ENCODE measurements at places on chromosomes 13 and 19.
A peak's percentile ranks its signal among the peaks of the same experiment; 100 is the strongest.

- no peak for DNase-seq
Measured at GRCh38 chr19:29401712-29402421, 123.9 kb upstream of the VSTM2B start.

GRCh38 chr13:110294146-110294545 lies 12.8 kb downstream of the COL4A1 start:
- no peak for DNase-seq

GRCh38 chr13:45073809-45074208 lies 46.5 kb upstream of the GTF2F2 start:
- DNase-seq = no peak

DNA sequence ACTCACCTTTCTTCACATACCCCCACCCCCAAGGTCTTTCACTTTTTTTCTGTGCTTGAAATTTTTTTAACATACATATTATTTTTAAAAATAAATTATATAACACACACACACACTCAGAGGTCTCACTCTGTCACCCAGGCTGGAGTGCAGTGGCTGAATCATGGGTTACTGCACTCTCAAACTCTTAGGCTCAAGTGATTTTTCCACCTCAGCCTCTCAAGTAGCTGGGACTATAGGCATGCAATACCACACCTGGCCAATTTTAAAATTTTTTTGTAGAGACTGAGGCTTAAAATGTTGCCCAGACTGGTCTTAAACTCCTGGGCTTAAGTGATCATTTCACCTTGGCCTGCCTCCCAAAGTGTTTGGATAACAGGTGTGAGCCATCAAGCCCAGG lies 32.9 kb upstream of the ZNF429 start:
- DNase-seq = no peak

DNA sequence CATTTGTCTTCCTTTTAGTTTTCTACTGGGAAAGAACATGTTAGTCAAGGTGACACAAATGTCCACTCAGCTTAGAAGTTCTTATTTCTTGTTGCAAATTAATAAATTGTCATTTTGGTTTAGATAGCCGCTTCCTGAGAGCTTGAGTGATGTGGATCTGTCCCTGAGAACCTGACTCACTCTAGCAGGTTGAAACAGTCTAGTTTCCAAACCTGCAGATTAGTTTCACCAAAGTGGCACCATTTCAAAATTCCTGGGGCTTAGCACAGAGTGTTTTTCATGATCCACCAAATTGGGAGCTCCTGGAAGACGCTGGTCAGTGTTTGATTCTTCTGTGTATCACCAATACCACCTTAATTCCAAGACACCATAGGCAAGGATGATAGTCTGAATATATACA lies 119.4 kb upstream of the TSC22D1 start:
- no peak for DNase-seq

GRCh38 chr19:13095934-13096927 lies 6.4 kb downstream of the LYL1 start:
- DNase-seq = no peak

GRCh38 chr13:111845621-111846351 lies 221.2 kb upstream of the SOX1 start:
- DNase-seq = peak; percentile 18

DNA sequence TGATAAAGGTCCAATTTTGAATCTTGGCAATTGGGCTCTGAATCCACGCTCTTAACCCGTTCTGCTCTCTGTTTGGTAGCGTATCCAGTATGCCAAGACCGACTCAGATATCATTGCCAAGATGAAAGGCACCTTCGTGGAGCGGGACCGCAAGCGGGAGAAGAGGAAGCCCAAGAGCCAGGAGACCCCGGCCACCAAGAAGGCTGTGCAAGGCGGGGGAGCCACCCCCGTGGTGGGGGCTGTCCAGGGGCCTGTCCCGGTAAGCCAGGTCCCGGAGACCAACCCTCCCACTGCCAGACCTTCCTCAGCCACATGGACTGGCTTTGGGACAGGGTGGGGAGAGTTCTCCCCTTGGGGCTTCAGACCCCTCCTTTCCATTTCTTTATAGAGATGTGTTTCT lies 8.3 kb downstream of the SNRPA start:
- DNase-seq = no peak

GRCh38 chr13:59494151-59494550 lies 669.6 kb downstream of the DIAPH3 start:
- no peak for DNase-seq

DNA sequence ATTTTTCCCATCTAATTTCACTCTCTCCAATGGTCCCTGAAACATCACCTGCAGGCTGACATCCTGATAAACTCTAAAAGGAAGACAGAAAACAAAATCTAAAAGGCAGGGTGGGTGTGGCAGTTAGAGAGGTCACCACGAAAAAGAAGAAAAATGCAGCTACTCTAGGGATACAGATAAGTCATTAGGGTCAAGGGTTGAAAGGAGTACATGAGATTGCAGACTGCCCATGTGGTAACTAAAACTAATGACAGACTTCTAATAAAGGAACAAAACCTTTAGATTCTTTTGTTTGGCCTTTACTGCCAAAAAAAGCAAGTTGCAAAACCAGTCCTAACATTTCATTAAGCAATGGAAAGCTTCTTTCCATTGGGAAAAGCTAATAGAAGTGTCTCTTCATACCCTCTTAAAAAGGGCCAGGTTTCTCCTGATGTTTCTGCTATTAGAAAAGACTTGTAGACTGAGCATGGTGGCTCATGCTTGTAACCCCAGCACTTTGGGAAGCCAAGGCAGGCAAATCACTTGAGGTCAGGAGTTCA lies 31.0 kb downstream of the THSD1 start:
- no peak for DNase-seq

DNA sequence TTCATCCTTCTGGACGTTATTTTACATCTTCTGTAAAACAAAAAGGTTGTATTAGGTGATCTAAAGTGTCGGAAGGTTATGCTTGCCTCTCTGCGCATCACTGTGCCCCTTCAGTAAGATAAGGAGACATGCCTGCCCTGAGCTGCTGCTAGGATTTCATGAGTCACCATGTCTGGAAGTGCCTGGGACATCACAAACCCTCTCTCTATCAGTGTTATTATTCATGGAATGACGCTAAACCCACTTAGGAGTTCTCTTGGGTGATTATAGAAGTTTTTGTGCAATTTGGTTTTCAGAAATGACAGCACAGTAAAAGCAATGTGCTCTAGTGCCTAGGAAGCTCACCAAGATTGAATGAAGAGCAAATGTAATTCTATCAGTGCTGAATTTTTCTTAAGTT lies 617.7 kb downstream of the DCT start:
- DNase-seq = no peak

DNA sequence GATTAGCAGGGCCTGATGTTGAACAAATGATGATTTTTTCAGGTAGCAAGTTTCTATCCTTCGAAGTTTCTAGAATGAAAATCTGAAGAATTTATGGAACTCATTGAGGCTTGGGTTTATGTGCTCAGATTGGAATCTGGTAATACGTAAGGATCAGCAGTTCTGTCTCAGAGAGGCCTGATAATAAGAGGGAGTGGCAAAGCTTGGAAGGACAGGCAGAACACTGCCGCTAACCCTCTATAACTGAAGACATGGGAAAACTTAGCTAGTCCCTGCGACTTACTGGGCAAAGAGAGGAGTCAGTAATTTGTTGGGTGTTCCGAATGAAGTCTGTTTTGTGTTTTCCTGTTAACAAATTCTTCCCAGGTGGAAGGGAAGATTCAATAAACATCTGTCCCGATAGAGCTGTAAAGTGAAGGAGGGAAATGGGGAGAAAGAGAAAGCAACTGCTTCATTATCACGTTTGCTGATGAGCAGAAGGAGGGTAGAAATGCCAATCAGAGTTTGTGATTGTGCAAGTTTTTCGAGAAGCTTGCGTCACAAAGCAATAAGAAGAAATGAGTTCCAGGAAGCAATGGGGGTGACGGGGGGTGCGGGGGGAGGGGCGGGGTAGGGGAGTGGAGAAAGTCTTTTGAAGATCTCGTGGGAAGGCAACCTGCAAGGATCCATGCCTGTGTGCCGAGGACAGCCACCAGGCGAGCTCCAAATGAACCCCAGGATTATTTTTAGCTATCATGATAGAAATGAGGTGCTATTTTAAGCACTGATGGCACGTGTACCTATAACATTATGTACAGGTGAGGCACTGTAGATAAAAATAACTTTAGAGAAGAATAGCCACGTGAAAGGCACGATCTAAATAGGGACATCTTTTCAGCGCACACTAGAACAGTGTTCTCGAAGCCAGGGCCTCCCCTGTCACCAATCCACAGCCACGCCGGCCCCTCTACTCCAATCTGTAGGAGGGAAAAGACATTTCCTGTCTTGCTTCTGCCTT lies 224.1 kb downstream of the FGF9 start:
- no peak for DNase-seq

GRCh38 chr13:63389756-63390155 lies 1974.1 kb upstream of the PCDH20 start:
- no peak for DNase-seq

GRCh38 chr19:18401580-18402112 lies 4.2 kb upstream of the LRRC25 start:
- no peak for DNase-seq

DNA sequence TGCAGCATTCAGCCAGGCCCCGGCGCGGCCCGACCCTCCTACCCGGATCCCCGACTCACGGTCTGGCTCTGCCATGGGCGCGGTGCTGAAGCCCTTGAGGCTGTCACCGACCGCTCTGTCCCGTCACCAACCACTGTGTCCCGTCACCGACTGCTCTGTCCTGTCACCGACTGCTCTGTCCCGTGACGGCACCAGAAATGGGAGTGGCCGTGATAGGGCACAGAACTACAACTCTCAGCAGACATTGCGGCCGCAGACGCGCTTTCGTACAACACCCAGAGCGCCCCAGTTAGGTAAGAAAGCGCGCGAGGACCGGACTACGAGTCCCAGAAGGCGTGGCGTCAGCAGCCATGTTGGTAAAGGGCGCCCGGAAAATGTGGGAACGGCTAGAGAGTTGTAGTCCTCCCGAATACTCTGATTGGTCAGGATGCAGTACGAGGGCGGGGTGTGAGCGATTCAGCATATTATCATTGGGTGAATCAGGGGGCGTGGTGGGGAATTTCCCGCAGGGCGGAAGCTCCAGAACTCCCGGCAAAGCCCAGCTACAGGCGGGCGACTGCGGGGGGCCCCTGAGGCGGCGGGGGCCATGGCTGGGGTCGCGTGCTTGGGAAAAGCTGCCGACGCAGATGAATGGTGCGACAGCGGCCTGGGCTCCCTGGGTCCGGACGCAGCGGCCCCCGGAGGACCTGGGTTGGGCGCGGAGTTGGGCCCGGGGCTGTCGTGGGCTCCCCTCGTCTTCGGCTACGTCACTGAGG lies at the start of the genes NFKBIB and SIRT2:
Gene NFKBIB, plus strand, starts transcription at position 523 of the 755 bp plus-strand sequence. Its CDS starts 64 bp downstream, at position 587.
Gene SIRT2, minus strand, starts transcription at position 172 of the 755 bp plus-strand sequence. Its CDS starts 97 bp downstream, at position 75.
- peak; percentile 100 for DNase-seq

GRCh38 chr13:41199079-41199478 lies 4.7 kb upstream of the KBTBD7 start:
- DNase-seq = no peak

DNA sequence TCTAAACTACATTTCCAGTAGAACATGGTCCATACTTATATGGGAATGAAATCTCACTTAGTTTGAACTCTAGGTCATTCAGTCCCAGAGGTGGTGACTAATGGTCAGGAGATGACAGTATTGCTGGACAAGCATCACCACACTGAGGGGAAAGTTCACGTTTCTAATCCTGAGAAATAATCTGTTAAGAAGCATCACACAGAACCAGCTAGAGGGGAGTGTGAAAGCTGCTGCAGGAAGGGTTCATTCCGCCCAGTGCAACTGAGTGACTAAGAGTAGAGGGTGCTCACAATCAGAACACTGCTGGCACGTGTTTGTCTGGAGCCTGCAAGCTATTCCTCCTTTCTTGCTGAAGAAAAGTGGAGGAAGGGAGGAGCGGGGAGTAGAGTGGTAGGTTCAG lies 2.7 kb downstream of the COL4A1 start:
- no peak for DNase-seq

- no peak for DNase-seq
Measured at GRCh38 chr13:36696410-36697010, 22.7 kb downstream of the SERTM1 start.

DNA sequence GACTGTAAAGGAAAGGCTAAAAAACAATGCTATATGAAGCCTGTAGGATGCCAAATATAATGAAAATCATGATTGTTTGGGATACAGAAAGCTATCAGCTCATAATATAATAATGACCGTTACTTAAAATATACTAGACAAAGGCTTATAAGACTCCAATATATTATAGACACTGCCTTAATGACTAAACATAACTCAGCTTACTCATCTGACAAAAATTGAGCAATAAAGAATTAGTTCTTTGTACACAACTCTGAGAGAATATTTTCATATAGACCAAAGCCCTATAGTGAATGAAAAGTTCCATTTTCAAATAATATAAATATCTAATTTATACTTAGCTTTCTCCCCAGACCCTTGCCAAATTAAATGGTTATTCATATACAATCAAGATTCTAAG lies 283.3 kb downstream of the DIAPH3 start:
- DNase-seq = no peak

DNA sequence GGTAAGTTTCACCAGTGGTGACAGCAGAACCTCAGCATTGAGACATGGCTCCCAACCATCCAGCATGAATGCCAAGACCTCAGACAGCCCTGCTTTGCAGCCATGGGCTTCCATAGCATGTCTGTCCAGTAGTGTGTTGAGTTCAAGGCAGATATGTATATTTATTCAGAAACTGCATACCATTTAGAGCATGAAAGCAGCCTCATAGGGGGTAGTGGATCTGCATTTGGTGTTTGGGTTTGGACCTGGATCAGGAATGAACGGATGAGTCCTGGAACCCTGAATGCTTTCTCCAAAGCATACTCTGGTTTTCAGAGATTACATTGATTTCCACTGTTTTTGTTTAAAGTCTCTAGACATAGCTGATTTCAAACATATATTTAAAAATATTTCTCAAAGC lies 114.3 kb downstream of the ESD start:
- no peak for DNase-seq

GRCh38 chr19:18304458-18305310 lies 18.2 kb downstream of the LSM4 start:
- no peak for DNase-seq

GRCh38 chr13:59997976-59998375 lies 165.8 kb downstream of the DIAPH3 start:
- no peak for DNase-seq
